ENCODE measurements at places on chromosomes 2 and 18.

GRCh38 chr18:46374850-46375249 lies 270.7 kb downstream of the HAUS1 start:
- DNase-seq = no peak

DNA sequence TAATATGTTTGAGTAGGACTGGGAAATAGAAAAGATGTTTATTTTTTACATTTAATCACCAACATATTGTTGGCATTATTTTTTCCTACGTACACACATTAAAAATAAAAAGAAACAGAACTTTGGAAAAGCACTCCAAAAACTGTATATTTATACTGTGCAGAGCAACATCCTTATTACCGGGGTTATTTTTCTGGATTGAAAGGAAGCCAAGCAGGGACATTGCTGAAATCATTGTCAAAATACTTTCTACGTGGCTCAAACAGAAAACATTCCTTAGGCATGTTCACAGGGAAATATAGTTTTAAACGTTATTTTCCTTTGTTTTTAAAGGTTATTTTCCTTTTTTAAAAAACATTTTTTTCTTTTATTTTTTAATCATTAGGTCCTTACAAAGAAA lies 315.0 kb upstream of the SMIM21 start:
- DNase-seq = no peak

DNA sequence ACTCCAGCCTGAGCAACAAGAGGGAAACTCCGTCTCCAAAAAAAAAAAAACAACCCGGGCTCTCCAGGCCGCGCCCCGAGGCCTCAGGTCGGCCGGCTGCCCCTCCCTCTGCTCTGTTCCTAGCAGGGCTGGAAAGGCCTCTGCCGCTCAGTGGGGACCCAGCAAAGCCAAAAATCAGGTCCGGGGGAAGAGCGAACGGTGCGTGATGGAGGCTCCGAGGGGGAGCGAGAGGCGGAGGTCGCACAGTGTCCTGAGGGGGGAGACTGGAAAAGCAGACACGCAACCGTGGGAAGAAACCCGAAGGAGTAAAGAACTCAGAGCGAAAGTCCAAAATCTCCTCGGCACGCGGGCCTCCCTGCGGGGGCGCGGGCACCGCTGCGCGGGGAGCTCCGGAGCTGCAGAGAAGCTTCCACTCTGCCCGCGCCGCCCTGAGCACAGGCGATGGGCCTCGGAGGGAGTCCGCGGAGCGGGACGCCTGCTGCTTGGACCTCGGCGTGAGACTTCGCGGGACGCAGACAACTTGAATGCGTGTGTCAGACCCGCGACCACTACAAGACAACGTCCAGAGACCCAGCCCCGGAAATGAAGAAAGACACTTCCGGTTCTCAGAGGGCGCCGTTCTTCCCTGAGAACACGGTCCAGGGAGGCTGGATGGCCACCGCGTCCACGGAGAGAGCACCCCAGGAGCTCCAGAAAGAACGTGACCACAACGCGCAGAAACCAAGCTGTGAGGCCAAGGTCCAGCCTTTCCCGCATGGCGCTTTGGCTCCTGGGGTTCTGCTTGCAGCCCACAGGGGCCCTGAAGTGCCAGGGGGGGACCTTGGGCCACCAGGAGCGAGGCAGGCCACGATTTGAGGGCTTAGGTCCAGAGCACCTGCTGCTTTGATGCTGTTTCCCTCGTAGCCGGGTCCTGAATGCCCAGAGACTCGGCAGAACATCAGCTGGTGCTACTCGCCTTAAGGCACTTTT lies 219.8 kb downstream of the DPP10 start:
- no peak for DNase-seq

- no peak for DNase-seq
Measured at GRCh38 chr2:41958251-41958650, 89.6 kb upstream of the PKDCC start.

DNA sequence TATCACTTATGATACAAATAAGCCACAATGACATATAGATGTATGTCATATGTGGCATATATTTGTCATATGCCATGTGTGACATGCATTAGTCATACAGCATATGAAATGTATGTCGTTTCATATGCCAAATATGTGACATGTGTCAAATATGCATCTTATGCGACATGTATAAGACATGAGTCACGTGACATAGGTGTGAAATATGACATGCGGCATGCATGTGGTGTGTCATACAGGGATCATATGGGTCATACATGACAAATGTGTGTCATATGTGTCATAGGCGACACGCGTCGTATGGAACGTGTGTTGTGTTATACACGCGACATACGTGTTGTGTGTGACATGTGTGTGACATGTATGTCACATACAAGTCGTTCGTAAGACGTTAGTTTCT lies 2154.0 kb upstream of the PIK3C3 start:
- DNase-seq = no peak

DNA sequence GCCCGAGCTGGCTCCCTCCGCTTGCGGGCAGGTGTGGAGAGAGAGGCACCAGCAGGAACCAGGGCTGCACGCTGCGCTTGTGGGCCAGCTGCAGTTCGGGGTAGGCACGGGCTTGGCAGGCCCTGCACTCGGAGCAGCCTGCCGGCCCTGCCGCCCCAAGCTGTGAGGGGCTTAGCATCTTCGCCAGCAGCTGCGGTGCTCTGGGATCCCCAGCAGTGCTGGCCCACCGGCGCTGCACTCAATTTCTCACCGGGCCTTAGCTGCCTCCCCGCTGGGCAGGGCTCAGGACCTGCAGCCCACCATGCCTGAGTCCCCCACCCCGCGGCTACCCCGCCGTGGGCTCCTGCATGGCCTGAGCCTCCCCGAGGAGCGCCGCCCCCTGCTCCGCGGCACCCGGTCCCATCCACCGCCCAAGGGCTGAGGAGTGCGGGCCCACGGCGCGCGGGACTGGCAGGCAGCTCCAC lies 434.4 kb upstream of the RGPD4 start:
- no peak for DNase-seq

DNA sequence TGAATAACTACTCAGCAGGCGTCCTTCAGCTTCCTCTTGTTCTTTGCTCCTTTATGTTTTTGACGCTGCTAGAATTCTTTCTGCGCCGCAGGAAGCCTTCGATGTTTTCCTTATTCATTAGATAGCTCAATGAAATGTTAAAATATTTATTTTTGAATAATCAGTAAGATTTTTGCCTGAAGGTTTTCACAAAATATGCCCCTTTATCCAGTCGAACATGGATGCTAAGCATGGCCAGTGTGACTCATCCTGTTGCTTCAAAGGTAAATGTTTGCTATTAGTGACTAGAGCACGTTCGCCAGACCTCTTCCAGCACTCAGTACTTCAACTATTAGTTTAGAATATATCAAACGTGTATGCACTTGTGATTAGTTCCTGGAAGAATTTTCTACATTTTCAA lies 7.6 kb upstream of the MEIS1 start:
- DNase-seq = no peak

GRCh38 chr2:148926291-148926961 lies 51.4 kb downstream of the KIF5C start:
- no peak for DNase-seq

DNA sequence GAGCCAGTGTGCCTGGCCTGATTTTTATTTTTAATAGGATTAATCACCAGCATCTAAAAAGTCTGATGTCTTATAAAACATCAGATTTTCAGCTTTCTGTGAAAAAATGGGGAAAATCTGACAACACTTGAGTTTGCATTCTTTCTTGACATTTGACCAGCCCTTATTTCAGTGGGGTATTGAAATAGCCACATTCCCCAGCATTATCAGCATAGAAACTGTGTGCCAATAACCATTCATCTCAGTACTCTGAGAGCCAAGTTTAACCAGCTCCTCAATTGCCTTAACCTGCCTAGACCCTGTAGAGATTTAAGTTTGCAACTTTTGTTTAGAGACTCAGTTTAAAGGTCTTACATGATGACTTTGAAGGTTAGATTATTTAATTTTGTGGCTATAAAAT lies 155.0 kb downstream of the CERS6 start:
- no peak for DNase-seq

GRCh38 chr2:31802711-31803110 lies 208.1 kb downstream of the MEMO1 start:
- no peak for DNase-seq

- DNase-seq = no peak
Measured at GRCh38 chr2:234858790-234859329, 93.0 kb upstream of the SH3BP4 start.

DNA sequence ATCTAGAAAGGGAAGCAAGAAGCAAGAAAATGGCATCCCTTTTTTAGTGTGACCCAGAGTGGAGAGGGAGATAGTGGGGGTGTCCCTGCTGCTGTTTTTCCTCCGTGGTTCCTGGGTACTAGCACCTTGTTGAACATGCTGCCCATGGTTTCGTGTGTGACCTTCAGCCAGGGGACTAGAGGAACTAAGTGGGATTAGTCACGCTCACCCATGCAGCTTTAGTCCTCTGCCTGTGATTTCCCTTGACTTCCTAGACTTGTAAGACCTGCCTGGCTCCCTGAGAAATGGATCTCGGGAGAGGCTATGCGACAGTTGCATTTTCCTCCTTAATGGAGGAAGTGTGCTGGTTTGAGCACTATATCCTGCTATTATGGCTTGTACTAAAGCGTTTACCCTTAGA lies 471.4 kb downstream of the DCDC2C start:
- DNase-seq = no peak

GRCh38 chr2:601387-601698 lies 75.9 kb downstream of the TMEM18 start:
- no peak for DNase-seq

- DNase-seq = no peak
Measured at GRCh38 chr18:8978394-8978793, 124.1 kb upstream of the NDUFV2 start.

GRCh38 chr2:210971431-210971830 lies 415.0 kb downstream of the CPS1 start:
- DNase-seq = no peak

DNA sequence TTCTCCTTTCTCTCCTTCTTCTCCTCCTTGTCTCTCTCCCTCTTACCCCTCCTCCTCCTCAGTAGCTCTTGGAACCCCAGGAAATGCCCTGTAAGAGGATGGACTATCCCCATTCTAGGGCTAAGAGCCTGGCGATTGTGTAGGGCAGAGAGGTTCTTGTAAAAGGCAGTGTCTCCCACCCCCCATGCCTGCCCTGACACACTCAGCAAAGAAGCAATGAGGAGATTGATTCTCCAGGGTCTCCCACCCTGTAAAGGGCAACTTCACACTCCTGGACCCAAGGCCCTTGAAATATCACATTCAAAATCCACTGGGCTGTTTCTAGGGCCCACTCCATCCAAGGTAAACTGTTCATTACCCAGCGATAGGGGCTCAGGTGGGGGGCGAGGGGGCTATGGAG lies 144.1 kb downstream of the INSIG2 start:
- no peak for DNase-seq

DNA sequence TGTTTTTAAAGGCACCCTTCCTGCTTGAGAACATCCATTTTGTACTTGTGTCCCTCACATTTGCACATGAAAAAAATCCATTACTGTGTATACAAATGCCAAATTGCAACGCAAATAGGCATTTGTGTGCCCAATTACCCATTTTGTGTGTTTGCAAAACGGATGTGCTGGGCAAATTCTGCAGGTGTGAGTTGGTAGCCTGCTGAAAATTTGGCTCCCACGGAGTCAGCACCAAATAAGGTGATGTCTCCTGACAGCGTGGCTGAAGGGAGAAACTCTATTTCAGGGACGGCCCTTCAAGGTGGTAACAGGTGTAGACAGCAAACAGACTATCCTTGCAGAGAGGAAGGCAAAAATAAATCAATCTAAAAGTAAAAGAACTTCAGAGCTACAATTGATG lies 661.1 kb downstream of the BCL11A start:
- DNase-seq = no peak

DNA sequence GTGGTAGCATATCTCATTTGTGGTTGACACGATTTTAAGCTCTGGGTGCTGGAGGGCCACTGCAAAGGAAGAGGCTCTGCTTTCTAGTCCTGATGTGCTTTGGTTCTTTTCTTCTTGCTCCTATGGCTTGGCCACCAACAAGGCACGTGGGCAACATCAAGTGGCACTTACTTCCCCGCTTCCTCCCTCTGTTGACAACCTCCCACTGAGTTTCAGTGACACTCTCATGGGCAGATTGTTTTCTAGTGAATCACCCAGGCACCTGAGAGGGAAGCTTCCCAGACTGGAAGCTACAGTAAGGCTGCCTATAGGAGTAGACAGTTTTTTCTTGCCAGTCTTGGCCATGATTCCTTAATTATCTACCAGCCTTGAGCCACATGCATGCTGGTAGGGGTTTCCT lies 89.0 kb downstream of the NBAS start:
- DNase-seq = no peak

GRCh38 chr2:160110674-160111239 lies 48.3 kb upstream of the PLA2R1 start:
- no peak for DNase-seq

DNA sequence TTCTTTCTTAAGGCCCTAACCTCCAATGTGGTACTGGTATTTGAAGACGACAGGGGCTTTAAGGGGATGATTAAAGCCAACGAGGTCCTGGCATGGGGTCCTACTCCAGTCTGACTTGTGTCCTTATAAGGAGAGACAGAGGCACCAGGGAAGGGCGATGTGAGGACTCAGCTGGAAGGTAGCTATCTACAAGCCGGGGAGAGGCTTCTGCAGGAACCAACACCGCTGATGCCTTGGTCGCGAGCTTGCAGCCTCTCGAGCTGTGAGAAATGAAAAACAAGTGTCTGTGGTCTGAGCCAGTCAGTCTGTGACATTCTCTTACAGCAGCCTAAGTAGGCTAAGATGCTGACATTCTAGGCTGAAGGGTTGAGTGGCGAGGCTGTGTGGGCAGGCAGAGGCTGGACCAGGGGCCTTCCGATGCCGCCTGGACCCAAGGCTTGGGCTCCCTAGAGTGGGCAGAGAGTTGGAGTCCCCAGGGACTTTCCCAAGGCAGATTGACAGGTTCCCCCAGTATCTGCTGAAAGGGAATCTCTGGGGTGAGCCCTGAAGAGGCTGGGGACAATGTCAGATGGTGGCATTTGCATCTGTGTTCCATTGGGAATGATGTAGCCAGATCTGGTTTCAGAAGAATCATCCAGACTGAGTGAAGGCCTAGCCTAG lies 322.9 kb upstream of the HS6ST1 start:
- no peak for DNase-seq

- DNase-seq = no peak
Measured at GRCh38 chr2:75954761-75955160, 244.0 kb upstream of the GCFC2 start.

DNA sequence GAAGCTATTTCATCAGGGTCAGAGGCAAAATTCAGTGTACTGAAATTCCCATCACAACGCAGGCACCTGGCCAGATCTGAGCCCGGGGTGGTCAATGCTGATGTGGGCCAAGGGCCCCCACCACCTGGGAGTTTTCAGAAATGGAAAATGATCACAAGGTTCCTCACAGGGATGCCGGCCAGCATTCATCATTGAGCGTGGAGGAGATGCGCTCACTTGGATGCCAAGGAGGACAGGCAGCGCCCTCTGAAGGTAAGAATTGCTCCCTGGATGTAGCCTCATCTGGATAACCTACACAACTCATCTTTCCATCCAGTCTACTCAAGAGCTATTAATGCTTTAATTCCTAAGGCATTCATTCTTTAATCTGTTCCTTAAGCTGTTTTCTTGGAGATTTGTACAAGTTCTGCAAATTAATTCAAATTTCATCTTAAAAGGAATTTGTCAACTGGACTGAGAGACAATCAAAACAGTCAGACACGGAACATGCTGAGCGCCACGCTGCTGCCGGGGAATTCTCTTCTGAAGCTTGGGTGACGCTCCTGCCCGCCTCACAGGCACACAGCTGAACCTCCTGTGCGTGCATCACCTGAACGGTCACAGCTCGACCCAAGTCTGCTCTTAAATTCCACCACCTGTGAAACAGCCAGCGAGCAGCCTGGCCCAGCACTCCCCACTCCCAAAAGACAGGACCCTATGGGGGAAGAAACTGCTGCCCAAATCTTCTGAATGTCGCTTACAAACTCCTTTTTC lies 206.7 kb downstream of the HDAC4 start:
- DNase-seq = no peak

All from GM04504 (cell line).